ENCODE measurements at places on chromosomes 2 and 18. TPM values are rescaled to one million over a fixed set of nuclear protein-coding genes. Genes with fewer than 3 reads are reported as not detected.

The ALPG gene
- not detected for total RNA-seq

GRCh38 chr2:235162082-235162836, 210.4 kb downstream of the SH3BP4 start:
- DNase-seq, result no peak

The PCARE gene
- not detected for total RNA-seq

The MC2R gene
- not detected for total RNA-seq

- no peak for DNase-seq
Observed at GRCh38 chr2:16971722-16972234, 306.1 kb upstream of the CYRIA start.

DNA sequence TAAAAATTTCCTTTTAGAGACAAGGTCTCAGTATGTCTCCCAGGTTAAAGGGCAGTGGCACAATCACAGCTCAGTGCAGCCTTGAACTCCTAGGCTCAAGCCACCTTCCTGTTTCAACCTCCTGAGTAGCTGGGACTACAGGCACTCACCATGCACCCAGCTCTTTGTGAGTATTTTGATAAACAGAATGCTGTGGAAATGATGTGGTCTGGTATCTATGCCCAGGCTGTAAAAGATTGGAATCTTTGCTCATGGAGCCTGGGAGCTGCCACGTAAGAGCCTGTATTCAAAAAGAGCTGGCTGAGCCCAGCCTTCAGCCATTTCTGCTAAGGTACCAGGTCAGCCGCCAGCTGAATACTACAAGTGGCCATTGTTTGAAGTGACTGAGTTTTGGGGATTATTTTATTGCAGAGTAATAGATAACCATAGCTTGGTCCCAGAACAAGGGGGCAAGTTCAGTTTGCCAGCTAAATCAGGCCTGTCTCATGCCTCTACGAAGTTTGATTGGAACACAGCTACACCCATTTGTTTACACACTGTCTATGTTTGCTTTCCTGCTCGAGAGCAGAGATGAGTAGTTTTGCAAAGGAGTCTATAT, 21.3 kb upstream of the ARL5A start:
- no peak for DNase-seq

- DNase-seq, result no peak
Observed at GRCh38 chr2:118643294-118643693, 204.2 kb downstream of the EN1 start.

GRCh38 chr2:128324897-128325410, 6.3 kb upstream of the HS6ST1 start:
- no peak for DNase-seq

GRCh38 chr18:59570101-59570775, 127.0 kb downstream of the CCBE1 start:
- no peak for DNase-seq

The SCTR gene
- total RNA-seq, result 0.54 TPM

The GPR17 gene
- total RNA-seq, result not detected

DNA sequence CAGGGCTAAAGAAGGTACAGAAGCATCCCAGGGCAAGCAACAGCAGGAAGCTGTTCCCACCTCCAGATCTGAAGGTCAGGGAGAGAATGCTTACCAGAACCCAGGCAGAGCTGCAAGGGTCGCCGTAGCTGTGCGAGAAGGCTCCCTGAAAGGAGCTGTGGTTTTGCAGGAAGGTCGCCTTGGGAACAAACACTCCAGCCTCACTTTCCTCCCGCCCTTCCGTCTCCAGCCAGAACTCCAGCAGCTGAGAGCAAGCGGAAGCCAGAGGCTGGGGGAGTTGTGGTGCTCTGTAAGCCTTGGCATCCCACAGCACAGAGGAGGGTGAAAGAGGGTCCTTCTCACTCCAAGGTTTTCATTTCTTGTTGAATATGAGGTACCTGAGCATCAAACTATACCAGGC, 18.3 kb upstream of the ICOS start:
- no peak for DNase-seq

The CDH19 gene
- 2.8 TPM for total RNA-seq

DNA sequence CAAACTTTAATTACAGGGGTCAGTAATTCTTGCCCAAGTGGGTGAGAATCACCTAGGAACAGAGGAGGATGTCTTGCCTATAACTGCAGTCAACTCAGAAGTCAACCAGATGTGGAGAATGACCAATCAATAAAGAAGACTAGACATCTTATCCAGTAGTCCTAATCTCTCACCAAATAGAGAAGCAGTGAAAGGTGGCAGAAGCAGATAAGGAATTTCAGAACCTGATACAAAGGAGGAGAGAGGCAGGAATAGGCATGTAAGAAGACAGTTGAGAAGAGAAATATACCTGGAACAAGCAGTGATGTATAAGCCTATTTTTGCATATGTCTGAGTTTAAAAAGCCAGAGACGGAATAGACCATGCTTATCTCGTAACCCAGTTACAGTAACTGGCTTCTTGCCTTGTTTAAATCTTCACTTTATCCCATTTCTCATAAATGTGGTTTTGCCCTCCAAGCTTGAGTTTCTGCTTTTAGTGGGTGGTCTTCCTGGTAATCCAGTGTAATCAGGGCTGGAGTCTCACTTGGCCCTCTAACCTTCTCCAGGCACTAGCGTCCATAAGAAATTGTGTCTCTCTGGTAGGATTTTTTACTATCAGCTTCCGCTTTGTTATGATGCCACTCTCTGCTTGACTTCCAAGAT, 401.0 kb downstream of the SUCLG1 start:
- no peak for DNase-seq
